ENCODE measurements at places on chromosomes 7 and 10. TPM values are rescaled to one million over a fixed set of nuclear protein-coding genes. Genes with fewer than 3 reads are reported as not detected.

XRCC2 gene
- total RNA-seq: 1.6 TPM

SERPINE1 gene
- 462 TPM for total RNA-seq

COL26A1 gene
- not detected for total RNA-seq

NRG3 gene
- not detected for total RNA-seq

LLCFC1 gene
- total RNA-seq: not detected
